ENCODE measurements at places on chromosomes 4 and X.

- DNase-seq = peak; percentile 8
Measured at GRCh38 chr4:88737307-88737941, 39.8 kb upstream of the NAP1L5 start.

GRCh38 chrX:130100180-130100579 lies 10.1 kb downstream of the ELF4 start:
- no peak for DNase-seq

DNA sequence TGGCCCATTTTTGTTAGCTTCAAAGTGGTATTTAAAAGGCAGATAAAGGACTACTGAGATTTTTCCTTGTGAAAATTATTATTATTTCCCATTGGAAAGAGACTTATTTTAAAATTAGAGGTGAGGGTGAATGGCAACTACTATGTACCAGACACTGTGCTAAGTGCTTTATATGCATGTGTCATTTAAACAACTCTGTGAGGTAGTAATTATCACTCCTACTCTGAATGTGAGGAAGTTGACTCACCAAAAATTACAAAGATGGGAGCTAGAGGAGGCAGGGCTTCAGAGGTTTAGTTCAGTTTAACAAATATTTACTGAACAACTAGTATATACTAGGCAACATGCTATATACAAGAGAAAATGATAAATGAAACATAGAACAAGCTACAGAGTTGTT lies 78.2 kb downstream of the MSL3 start:
- DNase-seq = no peak

DNA sequence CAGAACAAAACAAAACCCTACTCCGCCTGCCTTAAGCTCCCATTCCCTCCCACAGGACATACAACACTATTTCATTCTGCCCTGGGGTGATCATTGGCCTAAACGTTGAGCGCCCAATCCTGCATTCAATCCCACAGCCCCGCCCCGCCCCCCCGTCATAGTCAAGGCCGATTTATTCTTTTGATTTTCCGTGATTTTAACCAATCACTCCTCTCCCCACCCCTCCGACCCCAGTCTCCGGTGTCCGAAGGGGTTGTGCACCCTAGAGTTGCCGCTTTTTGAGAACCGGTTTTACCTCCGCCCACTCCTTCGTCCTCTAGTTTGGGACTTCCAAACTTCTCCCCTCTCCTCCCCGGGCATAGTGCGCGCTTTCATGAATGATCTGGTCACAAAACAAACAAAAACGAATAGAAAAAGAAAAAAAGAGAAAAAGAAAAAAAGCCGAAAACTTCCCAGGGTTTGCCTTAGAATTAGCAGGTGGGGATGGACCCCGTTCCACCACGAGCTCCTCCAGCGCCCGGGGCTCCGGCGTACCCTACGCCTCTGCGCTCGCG lies 446 bp upstream of the UBE2A start:
- no peak for DNase-seq

- DNase-seq = peak; percentile 0
Measured at GRCh38 chr4:102505708-102506107, 4.5 kb downstream of the NFKB1 start.

DNA sequence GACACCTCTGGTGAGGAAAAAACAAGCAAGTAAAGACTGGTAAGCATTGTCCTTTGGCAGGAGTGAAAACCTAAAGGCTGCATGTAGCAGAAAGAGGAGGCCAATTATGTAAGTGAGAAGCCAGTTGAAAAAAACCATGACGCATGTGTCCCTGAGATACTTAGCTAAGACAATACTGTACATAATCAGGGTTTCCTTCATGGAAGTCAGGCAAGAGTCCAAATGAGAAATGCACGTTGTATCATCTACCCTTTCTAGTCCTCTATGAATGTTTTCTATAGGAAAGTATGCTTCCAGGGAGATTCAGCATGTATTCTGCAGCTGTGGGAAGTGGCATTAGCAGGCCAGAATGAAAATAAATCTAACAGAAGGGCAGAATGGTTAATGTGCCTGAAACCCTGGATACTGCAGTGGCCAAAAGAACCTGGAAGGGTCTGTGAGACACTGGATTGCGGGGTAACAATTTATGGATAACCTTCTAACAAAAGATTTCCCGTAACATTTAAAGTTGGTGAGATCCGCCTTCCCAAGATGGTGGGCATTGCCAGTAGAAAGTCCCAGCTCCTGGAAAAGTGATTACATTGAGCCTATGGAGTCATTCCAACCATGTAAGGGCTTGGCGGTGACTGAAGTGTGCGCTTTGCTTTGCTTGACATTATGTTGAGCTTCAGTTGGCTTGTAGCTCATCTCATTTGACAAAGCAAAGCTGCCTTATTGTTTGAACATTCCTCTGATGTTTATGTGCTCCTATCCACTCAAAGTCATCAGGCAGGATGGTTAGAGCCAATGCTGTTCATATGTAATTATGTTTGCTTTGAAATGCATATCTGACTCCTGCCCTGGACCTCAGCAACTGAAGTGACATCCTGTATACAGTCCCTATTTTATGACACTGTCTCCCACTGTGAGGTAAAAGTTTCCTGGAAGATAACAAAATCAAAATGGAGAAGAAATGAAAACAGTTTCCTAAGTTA lies 200.4 kb downstream of the ARHGAP24 start:
- no peak for DNase-seq

Data from CD4-positive, alpha-beta T cell treated with Interleukin-17A for 1 hour (primary cell).